Keratinocyte (primary cell): ENCODE measurements at places on chromosomes 2 and 18. TPM values are rescaled to one million over a fixed set of nuclear protein-coding genes. Genes with fewer than 3 reads are reported as not detected.

Gene GALNT13
- 0.03 TPM in 1 of 3 replicates, not detected in the others for polyA plus RNA-seq

DNA sequence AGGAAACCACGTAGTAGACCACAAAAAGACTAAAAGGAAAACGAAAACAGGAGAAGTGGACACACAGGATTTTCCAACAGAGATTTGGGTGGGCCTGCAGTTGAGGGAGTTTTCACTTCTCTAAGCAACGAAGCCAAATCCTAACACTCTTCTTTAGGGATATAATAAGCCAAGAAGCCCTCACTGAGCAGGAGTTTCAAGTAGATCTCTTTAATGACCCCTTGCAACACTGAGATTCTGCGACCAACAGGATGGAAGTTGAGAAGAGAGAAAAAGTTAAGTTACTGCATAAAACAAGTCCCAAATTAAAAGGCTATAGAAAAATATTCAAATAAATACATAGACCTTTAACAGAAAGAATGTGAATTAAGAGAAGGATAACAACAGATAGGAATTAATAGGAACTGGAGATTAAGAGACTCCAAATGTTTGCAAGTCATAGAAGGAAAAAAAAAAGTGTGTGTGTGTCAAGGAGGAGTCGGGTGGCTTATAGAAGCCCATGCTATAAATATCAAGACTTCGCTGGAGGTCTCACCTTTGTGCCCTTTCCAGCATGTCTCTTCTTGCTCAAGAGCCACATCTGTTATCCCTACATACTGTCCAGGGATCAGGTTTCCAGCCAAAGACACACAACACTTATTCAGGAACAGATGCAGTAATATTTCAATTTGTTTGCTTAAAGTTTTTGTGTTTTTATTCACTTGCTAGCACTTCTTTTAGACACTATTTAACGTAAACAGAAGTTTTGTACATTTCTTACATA is 69.4 kb upstream of the ARHGAP28 start:
- no peak for DNase-seq

GRCh38 chr2:231668981-231669380 is 39.3 kb upstream of the PTMA start:
- no peak for DNase-seq

DNA sequence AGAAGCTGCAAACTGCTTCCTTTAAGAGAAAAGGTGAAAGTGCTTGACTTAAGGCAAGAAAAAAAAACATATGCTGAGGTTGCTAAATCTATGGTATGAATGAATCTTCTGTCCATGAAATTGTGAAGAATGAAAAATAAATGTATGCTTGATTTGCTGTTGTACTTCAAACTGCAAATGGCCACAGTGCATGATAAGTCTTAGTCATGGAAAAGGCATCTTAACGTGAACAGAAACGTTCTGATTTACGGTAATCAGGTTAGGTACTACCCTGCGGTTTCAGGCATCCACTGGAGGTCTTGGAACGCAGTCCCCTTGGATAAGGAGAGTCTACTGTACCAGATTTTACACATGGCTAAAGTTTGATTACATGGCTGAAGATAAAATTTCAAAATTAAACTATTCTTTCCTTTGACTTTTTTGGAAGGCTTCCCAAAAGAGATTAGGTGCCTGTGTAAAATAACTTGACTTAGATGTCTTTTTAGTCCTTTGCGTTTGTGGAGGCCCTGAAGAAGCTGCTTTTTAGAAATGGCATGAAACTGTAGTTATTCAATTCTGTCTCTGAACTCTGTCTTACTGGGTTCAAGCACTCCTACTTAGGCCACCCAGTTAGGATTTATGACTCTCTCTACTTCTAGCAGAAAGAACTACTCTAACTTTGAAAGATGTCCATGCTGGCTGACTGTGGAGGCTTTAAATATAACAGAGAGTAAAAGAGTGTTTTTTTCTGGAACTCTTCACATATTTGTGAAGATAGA is 35.9 kb upstream of the SCN9A start:
- peak; percentile 33 for DNase-seq

- no peak for DNase-seq
Observed at GRCh38 chr2:128298846-128299507, 19.7 kb downstream of the HS6ST1 start.

Gene KRTCAP3
- 8.6 to 22.9 TPM (median 14.7 TPM) in 3 replicates for polyA plus RNA-seq

Gene RND3
- 73.4 to 298 TPM (median 202 TPM) in 3 replicates for polyA plus RNA-seq

- DNase-seq = no peak
Observed at GRCh38 chr2:50840341-50841124, 191.4 kb downstream of the NRXN1 start.

GRCh38 chr18:55321265-55322177 is 266.5 kb downstream of the TCF4 start:
- DNase-seq = no peak

GRCh38 chr2:118300832-118301231 is 212.6 kb downstream of the INSIG2 start:
- DNase-seq = no peak

DNA sequence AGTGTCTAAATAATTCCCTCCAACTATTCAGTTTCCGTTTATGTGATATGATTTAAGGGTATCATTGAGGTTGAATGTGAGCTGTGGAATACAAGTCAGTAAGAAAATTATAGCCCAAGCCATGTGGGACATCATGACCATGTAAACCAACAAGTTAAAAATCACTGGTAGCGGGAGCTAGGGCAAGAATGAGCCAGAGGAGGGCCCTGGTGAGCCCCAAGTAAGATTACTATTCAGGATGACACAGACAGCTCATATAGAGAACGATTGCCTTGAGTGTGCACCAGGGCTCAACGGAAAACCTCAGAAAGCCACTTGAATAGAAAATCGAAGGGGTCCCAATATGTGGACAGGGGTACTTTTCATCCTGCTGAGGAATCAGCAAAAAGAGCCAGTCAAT is 87.8 kb upstream of the RBMS1 start:
- no peak for DNase-seq

GRCh38 chr18:13543144-13543543 is 183.2 kb downstream of the FAM210A start:
- no peak for DNase-seq

GRCh38 chr2:2484301-2484700 is 153.2 kb upstream of the MYT1L start:
- DNase-seq = no peak

Gene OTOS
- polyA plus RNA-seq = not detected in 3 replicates

DNA sequence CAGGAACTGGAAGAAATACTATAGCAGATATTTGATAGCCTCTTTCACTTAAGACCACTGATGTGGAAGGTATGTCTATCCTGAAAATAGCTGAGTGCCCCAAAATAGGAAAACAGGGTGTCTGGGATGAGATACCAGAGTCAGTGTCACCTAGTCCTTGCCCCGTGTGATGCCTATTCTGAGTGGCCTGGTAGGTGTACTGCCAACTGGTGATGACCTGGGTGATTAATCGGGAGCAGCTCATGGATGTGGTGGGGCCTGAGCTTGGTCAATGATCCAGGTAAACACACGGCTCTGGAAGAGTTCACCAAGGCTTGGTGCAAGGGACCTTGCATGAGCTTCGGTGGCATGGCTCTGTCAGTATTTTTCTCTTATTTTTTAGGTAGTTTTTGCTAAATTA is 95.2 kb downstream of the TANC1 start:
- no peak for DNase-seq

DNA sequence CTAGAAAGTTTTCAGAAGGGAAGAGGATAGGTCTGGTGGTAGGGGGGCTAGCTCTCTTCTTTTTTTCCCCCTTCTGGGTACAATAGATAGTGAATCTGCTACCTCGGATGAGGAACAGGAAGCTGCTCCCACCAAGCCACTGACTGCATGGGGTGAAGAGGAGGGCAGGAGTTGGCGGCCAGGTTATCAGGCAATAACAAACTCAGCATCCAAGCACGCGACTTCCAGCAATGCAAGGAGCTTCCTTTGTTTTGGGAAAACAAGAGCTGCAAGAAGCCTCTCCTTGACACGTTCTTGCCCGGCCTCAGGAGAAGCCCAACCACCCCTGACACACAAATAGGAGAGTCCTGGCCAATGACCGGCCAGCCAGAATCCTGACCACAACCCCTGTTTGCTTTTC is 32.2 kb downstream of the NHEJ1 start:
- DNase-seq = no peak

Gene EDAR
- polyA plus RNA-seq = 0.21 to 0.27 TPM (median 0.27 TPM) in 3 replicates

- DNase-seq = peak; percentile 5
Observed at GRCh38 chr2:214069254-214069653, 341.6 kb upstream of the VWC2L start.

DNA sequence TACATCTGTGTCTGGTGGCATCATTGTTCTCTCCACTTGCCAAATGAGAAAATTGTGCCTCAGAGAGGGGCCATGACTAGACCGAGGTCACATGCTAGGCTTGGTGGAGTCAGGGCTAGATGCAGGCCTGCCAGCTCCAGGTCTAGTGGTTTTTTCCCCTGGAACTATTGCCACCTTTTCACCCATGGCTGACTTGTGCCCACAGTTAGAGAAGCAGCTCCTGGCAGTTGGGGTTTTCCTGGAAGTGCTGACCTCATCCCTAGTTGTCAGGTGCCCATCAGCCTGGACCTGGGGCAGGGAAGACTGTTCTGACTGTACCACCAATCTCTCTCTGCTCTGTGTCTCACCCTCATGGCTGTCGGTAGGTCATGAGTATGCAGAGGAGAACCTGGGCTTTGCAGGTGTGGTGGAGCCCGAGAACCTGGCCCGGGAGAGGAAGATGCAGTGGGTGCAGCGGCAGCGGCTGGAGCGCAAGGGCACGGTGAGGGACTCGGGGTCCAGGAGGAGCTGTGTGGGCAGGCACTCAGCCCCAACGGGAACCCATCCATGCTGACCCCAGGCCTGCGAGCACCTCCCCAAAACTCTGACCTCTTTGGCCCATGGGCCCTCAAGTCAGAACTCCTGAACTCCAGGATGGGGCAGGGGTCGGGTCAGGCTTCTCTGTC is 12.4 kb upstream of the CATIP start:
- no peak for DNase-seq

DNA sequence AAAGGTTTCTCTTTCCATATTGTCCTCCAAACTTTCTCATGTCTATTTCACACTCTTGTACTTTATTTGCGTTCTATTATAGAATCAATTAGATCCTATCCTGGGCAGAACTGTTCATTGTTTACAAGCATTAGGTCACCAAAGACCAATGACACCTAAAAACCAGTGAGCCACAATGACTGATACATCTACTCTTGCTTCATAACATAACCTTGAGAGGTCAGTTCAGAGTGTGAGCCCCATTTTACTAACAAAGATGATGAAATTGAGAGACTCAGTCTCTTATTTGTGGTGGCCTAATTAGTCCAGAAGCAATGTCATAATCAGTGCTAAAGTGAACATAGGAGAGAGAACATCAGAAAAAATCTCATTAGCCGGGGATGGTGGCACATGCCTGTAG is 248.9 kb upstream of the RBBP8 start:
- no peak for DNase-seq

GRCh38 chr2:30164131-30164925 is 17.5 kb downstream of the YPEL5 start:
- DNase-seq = no peak

Gene GALR1
- not detected in 3 replicates for polyA plus RNA-seq

GRCh38 chr2:30300456-30301221 is 69.3 kb downstream of the LBH start:
- no peak for DNase-seq

DNA sequence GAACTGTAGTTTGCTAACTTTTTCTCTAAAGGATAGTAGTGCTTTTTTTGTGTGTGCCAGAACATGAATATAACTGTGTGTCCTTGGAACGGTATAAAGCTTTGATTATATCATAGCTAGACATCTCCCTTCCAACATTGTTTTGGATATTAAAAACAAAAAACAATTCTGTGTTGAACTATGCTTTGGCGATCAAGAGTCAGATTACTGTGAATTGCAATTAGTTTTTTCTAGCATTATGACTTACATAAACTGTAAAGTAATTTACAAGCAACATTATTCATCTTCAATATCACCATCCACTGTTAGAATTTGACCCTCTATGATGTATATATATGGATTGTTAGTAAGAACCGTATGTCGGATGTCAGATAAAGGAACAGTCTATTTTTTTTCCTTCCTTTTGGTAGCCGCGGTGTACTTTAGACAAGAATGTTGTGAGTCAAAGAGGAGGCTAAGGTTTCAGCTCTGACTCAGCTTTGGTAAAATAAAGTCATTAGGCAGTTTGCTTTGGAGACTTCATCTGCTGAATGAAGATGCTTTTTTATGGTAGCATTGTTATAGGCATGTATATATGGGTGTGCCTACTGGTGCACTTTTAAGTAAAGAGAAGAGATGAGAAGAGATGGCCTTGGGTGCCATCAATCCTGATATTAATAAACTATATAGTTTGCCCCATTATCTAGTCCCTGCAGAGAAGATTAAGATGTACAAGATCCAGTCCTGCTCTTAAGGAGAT is 76.4 kb downstream of the LTBP1 start:
- DNase-seq = peak; percentile 55

Gene CHN1
- polyA plus RNA-seq = 1.9 to 2.3 TPM (median 2.2 TPM) in 3 replicates

Gene GPR35
- 0.04 to 0.17 TPM (median 0.09 TPM) in 3 replicates for polyA plus RNA-seq

Gene TBC1D8
- 10.4 to 13.8 TPM (median 12.6 TPM) in 3 replicates for polyA plus RNA-seq

DNA sequence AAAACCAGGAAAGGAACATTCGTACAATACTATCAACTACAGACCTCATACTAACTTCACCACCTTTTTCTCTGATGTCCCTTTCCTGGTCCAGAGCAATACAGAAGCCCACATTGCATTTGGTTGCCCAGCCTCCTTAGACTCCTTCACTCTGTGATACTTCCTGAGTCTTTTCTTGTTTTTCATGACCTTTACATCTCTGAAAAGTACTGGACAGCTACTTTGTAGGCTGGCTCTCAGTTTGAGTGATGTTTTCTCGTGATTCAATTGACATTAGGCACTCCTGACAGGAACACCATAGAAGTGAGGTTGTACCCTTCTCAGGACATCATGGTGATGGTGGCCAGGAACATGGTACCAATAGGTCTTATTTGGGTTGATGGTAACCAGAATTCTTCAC is 185.9 kb upstream of the SLC39A10 start:
- DNase-seq = no peak

DNA sequence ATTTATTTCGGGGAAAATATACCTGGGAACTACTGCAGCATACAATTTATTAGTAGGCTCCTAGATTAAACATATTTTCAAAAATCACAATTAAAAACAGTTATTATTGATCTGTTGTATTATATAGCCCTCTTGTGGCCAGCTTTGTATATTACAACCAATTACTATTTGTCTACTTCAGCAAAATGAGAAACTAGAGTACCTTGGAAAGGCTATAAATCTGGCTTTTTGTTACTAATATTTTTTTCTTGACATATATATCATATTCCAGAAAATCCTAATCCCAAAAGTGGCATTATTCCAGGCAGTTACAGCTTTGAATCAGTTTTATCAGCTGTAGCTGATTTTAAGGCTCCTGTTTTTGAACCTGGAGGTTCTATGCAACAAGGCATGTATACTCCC is 101.2 kb downstream of the UBR3 start:
- no peak for DNase-seq

- DNase-seq = no peak
Observed at GRCh38 chr2:18792226-18792629, 202.9 kb upstream of the NT5C1B start.

- no peak for DNase-seq
Observed at GRCh38 chr2:231613331-231613662, 20.6 kb downstream of the TEX44 start.
